ENCODE measurements at places on chromosomes 3 and 15. TPM values are rescaled to one million over a fixed set of nuclear protein-coding genes. Genes with fewer than 3 reads are reported as not detected.

GRCh38 chr15:31389576-31389975 lies 62.9 kb downstream of the KLF13 start:
- no peak overlapping the region for H3K27ac ChIP-seq
- no peaks in the 10 kb centered on the region for H3K36me3 ChIP-seq
- H3K27me3 ChIP-seq, result peaks cover 2% of the 10 kb centered on the region
- no peak for DNase-seq

DNA sequence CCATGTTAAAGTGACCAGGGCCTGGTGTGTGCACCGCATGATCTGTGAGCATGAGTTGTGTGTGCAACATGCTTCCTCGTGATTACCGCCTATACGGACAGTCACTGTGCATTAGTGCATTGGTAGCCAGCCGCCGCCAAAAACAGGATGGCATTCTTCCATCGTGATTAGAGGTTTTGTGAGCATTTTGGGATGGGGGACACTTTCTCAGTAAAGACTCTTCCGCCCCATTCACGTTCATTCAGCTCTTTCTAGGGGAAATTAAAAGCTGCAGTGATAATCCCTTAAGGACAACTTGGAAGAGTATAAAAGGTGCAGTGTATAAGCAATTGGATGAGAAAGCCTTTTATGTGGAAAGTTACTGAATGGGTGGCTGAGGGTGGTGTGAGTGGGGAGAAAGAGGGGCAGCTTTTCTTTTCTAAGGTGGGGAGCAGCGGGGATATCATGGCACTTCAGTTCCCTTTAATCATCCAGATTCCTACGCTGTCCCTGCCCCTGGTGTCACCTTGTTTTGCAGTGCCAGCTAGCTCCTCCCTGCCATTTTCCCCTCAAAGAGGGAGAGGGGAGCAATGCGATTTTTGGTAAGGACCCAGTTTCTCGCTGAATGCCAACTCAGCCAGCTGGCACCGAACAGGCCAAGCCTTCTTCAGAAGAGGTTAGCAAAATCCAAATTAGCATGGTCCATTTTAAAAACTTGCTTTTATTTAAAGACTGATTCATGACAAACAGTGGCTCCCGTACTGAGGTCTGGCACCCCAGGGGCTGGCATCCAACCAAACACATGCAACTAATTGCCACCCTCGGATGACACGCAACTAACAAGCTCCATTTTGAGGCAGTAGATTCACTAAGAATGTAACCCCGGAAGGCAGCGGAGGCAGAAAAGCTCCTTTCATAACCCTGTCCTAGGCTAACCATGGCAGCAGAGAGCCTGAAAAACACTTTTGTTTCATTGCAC lies 447.8 kb downstream of the FHIT start:
- no peak overlapping the region for H3K4me3 ChIP-seq
- no peaks in the 10 kb centered on the region for H3K27me3 ChIP-seq
- H3K36me3 ChIP-seq, result no peaks in the 10 kb centered on the region
- DNase-seq, result no peak
- no peaks in the 10 kb centered on the region for H3K4me1 ChIP-seq
- no peak overlapping the region for H3K27ac ChIP-seq

GRCh38 chr3:56998076-56998529 lies 62.4 kb upstream of the SPATA12 start:
- H3K36me3 ChIP-seq, result no peaks in the 10 kb centered on the region
- DNase-seq, result no peak
- peaks cover 3% of the 10 kb centered on the region for H3K4me1 ChIP-seq
- H3K4me3 ChIP-seq, result no peak overlapping the region

- H3K27ac ChIP-seq, result no peak overlapping the region
- H3K27me3 ChIP-seq, result peaks cover 17% of the 10 kb centered on the region
- H3K36me3 ChIP-seq, result no peaks in the 10 kb centered on the region
- H3K4me3 ChIP-seq, result no peak overlapping the region
These were observed 30.7 kb downstream of the PLA1A start for GRCh38 chr3:119628390-119628789.

GRCh38 chr3:123781138-123781537 lies 103.0 kb downstream of the MYLK start:
- H3K4me1 ChIP-seq, result no peaks in the 10 kb centered on the region
- H3K36me3 ChIP-seq, result no peaks in the 10 kb centered on the region
- no peak for DNase-seq
- H3K27me3 ChIP-seq, result peaks cover 6% of the 10 kb centered on the region
- no peak overlapping the region for H3K4me3 ChIP-seq

DNA sequence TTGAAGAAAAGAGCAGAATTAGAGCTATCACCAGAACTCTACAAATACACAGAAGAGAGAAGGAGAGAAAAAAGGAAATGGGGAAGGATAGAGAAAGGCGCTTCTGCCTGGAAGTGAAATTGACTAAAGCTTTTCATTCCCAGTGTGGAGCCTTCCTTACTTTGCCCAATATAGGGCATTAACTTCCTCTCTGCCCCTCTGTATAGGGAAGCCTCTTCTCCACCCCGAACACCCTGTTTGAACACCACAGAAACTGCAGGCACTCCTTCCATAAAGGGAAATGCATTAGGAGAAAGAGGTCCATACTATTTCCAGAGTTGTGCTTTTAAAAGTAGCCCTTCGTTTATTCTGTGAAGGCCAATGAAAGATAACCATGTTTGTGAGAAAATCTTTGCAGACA lies 248.5 kb downstream of the RAP2B start:
- no peak for DNase-seq
- H3K36me3 ChIP-seq, result no peaks in the 10 kb centered on the region
- no peaks in the 10 kb centered on the region for H3K27me3 ChIP-seq
- H3K4me1 ChIP-seq, result peaks cover 13% of the 10 kb centered on the region

- no peaks in the 10 kb centered on the region for H3K36me3 ChIP-seq
- H3K27ac ChIP-seq, result no peak overlapping the region
- H3K27me3 ChIP-seq, result peaks cover 15% of the 10 kb centered on the region
- H3K4me3 ChIP-seq, result peak overlapping the region; percentile 87
- peaks cover 13% of the 10 kb centered on the region for H3K4me1 ChIP-seq
These were observed 1.2 kb upstream of the TYRO3 start for GRCh38 chr15:41557673-41558399.

- H3K27me3 ChIP-seq, result no peaks in the 10 kb centered on the region
- H3K4me3 ChIP-seq, result no peak overlapping the region
- H3K36me3 ChIP-seq, result no peaks in the 10 kb centered on the region
- H3K27ac ChIP-seq, result no peak overlapping the region
- H3K4me1 ChIP-seq, result no peaks in the 10 kb centered on the region
These were observed 11.4 kb downstream of the SPRED1 start for GRCh38 chr15:38263996-38264395.

DNA sequence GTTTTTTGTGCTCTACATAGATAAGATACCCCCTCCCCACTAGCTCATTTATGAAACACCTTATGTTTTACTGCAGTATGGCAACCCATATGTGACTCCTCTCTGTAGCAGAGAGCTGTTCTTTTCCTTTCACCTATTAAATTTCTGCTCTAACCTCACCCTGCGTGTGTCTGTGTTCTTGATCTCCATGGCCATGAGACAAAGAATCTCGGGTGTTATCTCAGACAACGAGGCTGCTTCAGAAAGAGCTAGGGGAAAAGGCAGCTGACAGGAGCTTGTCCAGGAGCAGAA lies 18.0 kb downstream of the CCR8 start:
- H3K36me3 ChIP-seq, result no peaks in the 10 kb centered on the region
- H3K27ac ChIP-seq, result no peak overlapping the region
- no peak overlapping the region for H3K4me3 ChIP-seq
- DNase-seq, result no peak
- peaks cover 43% of the 10 kb centered on the region for H3K4me1 ChIP-seq

GRCh38 chr15:67090297-67091070 lies 25.1 kb downstream of the SMAD3 start:
- no peaks in the 10 kb centered on the region for H3K27me3 ChIP-seq
- H3K4me3 ChIP-seq, result no peak overlapping the region
- peak overlapping the region; percentile 10 for H3K27ac ChIP-seq
- no peak for DNase-seq
- peaks cover 64% of the 10 kb centered on the region for H3K4me1 ChIP-seq

GRCh38 chr3:23807424-23808015 lies 1.8 kb downstream of the UBE2E1 start:
- DNase-seq, result no peak
- peak overlapping the region; percentile 86 for H3K27ac ChIP-seq
- peak overlapping the region; percentile 88 for H3K4me3 ChIP-seq
- peaks cover 49% of the 10 kb centered on the region for H3K4me1 ChIP-seq

- no peak for DNase-seq
- peaks cover 58% of the 10 kb centered on the region for H3K4me1 ChIP-seq
- peaks cover 18% of the 10 kb centered on the region for H3K36me3 ChIP-seq
- H3K4me3 ChIP-seq, result no peak overlapping the region
These were observed 5.0 kb upstream of the IL17RE start for GRCh38 chr3:9897408-9898372.

GRCh38 chr3:42410370-42411131 lies at the start of gene LYZL4:
LYZL4 (minus strand) TSS chr3:42410610; CDS start chr3:42407251, 3,359 bp downstream.
- H3K27me3 ChIP-seq, result peaks cover 4% of the 10 kb centered on the region
- H3K4me3 ChIP-seq, result no peak within 1 kb of the TSS
- H3K27ac ChIP-seq, result no peak within 1 kb of the TSS
- H3K36me3 ChIP-seq, result no peaks in the 10 kb centered on the region
- no peaks in the 10 kb centered on the region for H3K4me1 ChIP-seq
- no peak for DNase-seq

DNA sequence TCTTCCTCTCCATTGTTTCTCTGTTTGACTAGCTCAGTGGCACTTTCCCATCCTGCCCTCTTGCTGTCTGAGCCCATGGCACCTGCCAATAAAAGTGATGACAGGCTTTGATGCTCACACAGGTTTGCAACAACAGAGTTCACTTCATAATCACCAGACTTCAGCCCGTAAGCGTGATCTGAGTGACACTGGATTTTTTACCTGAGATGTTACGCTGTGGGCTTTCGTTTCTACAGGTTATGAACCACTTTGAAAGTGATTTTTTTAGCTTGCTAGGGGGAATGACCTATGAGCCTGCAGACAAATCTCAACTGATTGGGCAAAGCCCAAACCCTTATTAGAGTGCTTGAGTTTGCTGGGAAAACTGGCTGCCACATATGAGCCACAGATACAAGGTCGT lies 173.9 kb upstream of the ICE2 start:
- H3K27ac ChIP-seq, result no peak overlapping the region
- no peak overlapping the region for H3K4me3 ChIP-seq
- peaks cover 52% of the 10 kb centered on the region for H3K4me1 ChIP-seq
- DNase-seq, result no peak

DNA sequence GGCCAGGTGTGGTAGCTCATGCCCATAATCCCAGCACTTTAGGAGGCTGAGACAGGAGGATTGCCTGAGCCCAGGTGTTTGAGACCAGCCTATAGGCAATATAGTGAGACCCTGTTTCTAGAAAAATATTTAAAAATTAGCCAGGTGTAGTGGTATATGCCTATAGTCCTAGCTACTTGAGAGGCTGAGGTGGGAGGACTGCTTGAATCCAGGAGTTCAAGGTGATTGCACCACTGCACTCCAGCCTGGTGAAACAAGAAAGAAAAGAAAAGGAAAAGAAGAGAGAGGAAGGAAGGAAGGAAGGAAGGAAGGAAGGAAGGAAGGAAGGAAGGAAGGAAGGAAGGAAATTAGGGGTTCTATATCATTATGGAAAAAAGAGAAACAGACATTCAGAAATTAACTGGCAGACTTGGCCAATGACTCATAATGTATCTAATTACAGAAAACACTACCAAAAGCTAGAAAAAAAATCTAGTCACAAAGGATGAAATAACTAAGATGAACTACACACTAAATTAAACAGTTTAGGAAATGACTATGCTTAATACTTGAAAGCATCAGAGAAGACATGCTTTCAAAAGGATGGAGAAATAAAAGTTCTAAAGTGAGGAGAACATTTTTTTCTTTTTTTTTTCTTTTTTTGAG lies 45.4 kb upstream of the TERB2 start:
- no peaks in the 10 kb centered on the region for H3K36me3 ChIP-seq
- H3K4me1 ChIP-seq, result peaks cover 6% of the 10 kb centered on the region
- DNase-seq, result no peak
- no peak overlapping the region for H3K4me3 ChIP-seq
- no peak overlapping the region for H3K27ac ChIP-seq
- peaks cover 2% of the 10 kb centered on the region for H3K27me3 ChIP-seq

- DNase-seq, result no peak
- peaks cover 8% of the 10 kb centered on the region for H3K4me1 ChIP-seq
- no peak overlapping the region for H3K4me3 ChIP-seq
- H3K36me3 ChIP-seq, result peaks cover 59% of the 10 kb centered on the region
These were observed 28.3 kb downstream of the SEC61A1 start for GRCh38 chr3:128080323-128081080.

GRCh38 chr3:17322106-17322793 lies 420.2 kb downstream of the TBC1D5 start:
- peak; percentile 17 for DNase-seq
- H3K4me3 ChIP-seq, result peak overlapping the region; percentile 51
- H3K36me3 ChIP-seq, result peaks cover 6% of the 10 kb centered on the region
- H3K27me3 ChIP-seq, result no peaks in the 10 kb centered on the region
- H3K4me1 ChIP-seq, result peaks cover 17% of the 10 kb centered on the region

DNA sequence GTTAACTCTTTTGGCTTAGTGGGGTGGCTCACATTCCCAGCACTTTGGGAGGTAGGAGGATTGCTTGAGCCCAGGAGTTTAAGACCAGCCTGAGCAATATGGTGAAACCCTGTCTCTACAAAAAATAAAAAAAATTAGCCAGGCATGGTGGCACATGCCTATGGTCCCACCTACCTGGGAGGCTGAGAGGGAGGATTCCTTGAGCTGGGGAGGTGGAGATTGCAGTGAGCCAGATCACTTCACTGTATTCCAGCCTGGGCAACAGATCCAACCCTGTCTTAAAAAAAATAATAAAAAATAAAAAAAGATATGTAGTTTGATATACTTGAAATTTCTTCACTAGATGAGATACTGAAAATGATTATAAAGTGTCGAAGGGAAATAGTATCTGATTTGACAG lies 178.8 kb downstream of the TCF12 start:
- H3K36me3 ChIP-seq, result peaks cover 24% of the 10 kb centered on the region
- H3K27me3 ChIP-seq, result no peaks in the 10 kb centered on the region
- no peak for DNase-seq
- H3K4me3 ChIP-seq, result no peak overlapping the region
- peaks cover 3% of the 10 kb centered on the region for H3K4me1 ChIP-seq

GRCh38 chr3:127374086-127375010 lies 86.5 kb upstream of the PRR20G start:
- no peaks in the 10 kb centered on the region for H3K36me3 ChIP-seq
- peak; percentile 20 for DNase-seq
- peaks cover 11% of the 10 kb centered on the region for H3K27me3 ChIP-seq
- H3K27ac ChIP-seq, result no peak overlapping the region
- H3K4me3 ChIP-seq, result no peak overlapping the region
- no peaks in the 10 kb centered on the region for H3K4me1 ChIP-seq

- H3K36me3 ChIP-seq, result no peaks in the 10 kb centered on the region
- no peak overlapping the region for H3K4me3 ChIP-seq
- no peak overlapping the region for H3K27ac ChIP-seq
These were observed 129.9 kb upstream of the SAMMSON start for GRCh38 chr3:69869643-69870042.

- H3K36me3 ChIP-seq, result no peaks in the 10 kb centered on the region
- DNase-seq, result no peak
- H3K27ac ChIP-seq, result no peak overlapping the region
- no peak overlapping the region for H3K4me3 ChIP-seq
- peaks cover 7% of the 10 kb centered on the region for H3K27me3 ChIP-seq
These were observed 95.0 kb upstream of the SNRPA1 start for GRCh38 chr15:101390060-101390459.

CD96 gene
- total RNA-seq, result 61.8 TPM

FRG2C gene
- total RNA-seq, result not detected

UBAP1L gene
- total RNA-seq, result 1.6 TPM

PRSS50 gene
- not detected for total RNA-seq

SV2B gene
- total RNA-seq, result 0.07 TPM

KCNH8 gene
- not detected for total RNA-seq

MAGEL2 gene
- not detected for total RNA-seq

KLHDC8B gene
- total RNA-seq, result 2.4 TPM

DNAH12 gene
- not detected for total RNA-seq

TRIM42 gene
- not detected for total RNA-seq

UMPS gene
- total RNA-seq, result 34.1 TPM

CEP152 gene
- total RNA-seq, result 55.1 TPM

GABRG3 gene
- total RNA-seq, result not detected

CTXN2 gene
- total RNA-seq, result not detected

Data from activated naive CD4-positive, alpha-beta T cell treated with anti-CD3 and anti-CD28 coated beads for 36 hours (primary cell).